ENCODE measurements at places on chromosomes 13 and 19. TPM values are rescaled to one million over a fixed set of nuclear protein-coding genes. Genes with fewer than 3 reads are reported as not detected.
A peak's percentile ranks its signal among the peaks of the same experiment; 100 is the strongest.

The NAPSA gene
- not detected for total RNA-seq

DNA sequence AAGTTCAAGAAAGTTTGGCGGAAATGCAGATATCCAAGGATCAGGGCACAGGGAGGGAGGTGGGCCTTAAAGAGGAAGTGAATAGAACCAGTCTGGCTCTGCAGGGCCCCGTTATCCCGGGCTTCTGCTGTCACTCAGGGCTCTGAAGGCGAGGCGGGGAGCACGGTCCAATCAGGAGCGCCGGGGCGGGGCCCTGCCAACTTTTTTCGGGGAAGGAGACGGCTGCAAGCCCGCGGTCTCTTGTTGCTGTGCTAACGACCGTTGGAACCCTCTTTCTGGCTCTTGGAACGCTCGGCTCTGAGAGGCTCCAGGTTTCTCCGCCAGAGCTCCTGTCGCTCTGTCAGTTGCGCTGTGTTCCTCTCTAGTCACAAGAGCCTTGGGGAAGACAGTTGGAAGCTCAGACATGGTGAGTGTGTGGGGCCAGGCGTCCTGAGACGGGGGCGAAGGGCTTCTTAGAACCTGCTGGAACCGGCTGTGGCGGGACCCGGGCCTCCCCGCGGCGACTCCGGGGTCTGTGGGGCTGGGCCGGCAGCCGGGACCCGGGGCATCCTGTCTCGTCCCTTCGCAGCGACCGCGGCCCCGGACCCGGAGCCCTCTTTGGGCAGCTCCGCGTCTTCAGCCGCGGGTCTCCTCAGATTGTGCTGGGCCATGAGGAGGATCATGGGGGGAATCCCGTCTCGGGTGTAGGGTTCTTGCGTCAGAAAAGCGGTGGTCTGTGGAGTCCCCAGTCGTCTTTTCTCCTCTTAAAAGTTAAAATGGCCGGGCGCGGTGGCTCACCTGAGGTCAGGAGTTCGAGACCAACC lies 27.7 kb downstream of the ZNF844 start:
- peak; percentile 86 for DNase-seq

GRCh38 chr13:52447354-52447753 lies 3.1 kb downstream of the VPS36 start:
- DNase-seq, result peak; percentile 7

DNA sequence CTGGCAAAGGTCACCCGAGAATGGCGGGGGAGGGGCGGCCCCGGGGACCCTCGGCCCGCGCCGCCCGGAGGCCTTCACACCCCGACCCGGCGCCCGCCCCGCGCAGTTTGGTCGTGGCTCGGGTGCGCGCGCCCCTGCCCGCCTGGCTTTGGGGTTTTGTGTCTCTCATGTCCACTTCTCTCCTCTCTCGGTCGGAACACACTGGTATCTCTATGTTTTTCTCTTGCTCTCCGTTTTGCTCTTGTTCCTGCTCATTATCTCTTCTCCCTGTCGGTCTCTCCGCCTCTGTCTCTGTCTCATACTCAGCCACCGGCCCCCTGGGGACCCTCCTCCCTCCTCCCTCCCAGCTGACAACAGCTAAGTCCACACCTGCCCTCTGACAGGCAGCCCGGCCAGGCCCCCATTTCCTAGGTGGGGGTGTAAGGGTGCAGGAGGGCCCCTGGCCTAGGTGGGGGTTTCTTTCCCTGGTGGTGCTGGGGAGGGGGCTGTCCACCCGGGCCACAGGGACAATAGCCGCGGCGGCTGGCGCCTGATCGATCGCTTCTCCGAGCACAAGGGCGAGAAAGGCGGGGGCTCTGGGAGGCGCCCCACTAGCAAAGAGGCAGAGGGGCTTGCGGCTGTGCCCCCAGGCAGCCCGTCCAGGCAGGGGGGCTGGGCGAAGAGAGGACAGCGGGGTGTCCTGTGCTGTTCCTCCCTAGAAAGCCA lies 2.3 kb downstream of the ONECUT3 start:
- no peak for DNase-seq

DNA sequence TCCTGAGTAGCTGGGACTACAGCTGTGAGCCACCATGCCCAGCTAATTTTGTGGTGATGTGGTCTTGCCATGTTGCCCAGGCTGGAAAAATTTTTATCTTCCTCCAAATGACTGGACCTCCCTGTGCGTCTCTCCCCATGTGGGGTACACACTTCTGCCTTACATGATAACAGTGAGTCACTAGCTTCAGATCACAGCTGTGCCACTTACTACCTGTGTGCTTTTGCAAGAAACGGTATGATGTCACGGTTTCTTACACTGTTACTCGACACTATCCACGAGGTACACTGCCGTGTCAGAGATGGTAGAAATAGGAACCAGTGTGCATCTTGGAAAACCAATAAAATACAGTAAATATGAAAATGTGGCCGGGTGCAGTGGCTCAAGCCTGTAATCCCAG lies 17.5 kb upstream of the ZNF414 start:
- no peak for DNase-seq

The ZNF442 gene
- total RNA-seq, result 3.6 TPM

The POGLUT2 gene
- 15.0 TPM for total RNA-seq

DNA sequence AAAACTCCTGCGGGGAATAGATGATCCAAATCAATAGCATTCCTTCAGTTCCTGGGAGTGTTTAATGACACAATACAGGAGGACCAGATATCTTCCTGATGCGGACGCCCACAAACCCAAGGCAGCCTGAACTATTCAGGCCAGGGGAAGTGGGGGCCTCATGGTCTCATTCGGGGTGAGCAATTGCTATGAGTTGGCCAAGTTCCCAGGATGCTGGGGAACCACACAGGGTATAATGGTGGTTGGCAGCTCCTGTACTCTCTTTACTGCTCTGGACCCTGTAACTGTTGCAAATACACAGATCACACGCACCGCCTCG lies 401.2 kb downstream of the IRS2 start:
- peak; percentile 48 for DNase-seq

- no peak for DNase-seq
Observed at GRCh38 chr13:43676320-43676719, 110.5 kb downstream of the ENOX1 start.

DNA sequence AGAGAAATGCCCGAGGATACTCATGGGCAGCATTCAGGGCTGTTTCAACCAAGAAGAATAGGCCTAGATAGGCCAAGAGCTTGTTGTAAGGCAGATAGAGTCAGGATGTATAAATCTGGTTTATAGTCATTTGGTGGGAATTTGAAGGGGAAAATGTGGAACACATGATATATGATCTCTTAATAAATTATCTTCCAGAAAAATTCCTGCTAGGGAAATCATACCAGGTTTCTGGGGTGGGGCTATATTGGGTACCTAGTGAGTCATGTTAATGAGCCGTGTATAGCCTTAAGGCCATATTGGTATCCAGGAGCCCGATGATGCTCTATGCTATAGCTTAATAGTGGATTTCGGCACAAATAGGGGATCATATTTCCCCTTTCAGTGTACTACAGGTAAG lies 51.5 kb upstream of the HTR2A start:
- DNase-seq, result no peak

The ABCA7 gene
- total RNA-seq, result 0.56 TPM

The PTPRH gene
- 3.4 TPM for total RNA-seq

GRCh38 chr13:106407338-106407737 lies 128.1 kb downstream of the EFNB2 start:
- DNase-seq, result no peak

The SULT2B1 gene
- not detected for total RNA-seq

The FCER2 gene
- not detected for total RNA-seq

The PNMA8C gene
- total RNA-seq, result 0.18 TPM

DNA sequence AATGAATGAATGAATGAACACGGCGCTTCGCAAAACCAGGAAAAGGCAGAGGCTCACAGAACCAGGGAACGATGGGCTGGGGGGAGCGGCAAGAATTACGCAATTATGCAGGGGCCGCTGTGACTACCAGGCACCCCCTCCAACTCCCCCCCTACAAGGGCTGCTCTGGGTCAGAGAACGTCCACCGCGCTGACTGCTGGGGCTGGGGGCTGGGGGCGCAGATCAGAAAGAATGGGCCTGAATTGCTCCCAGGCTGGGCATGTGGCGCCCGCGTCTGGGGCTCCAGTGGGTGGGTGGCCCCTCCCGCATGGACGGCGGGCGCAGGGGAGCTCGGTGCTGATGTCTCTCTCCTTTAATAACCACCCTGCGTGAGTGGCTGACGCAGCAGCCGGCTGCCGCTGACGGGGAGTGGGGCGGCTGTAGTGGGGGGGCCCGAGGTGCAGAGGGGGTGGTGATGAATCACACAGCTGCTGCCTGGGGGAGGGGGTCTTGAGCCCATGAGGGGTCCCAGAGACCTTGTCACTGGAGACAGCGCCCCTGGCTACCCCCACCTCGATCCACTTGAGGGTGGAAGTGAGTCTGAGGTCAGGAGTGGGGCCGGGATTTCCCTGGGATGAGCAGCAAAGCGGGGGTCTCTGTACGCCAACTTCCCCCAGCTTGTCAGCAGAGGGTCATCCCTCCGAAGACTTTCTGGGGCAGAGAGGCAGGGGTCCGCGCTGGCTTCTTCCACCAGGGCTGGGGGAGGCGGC lies 1.5 kb upstream of the CIRBP start:
- peak; percentile 60 for DNase-seq

The CEACAM8 gene
- total RNA-seq, result not detected

The GPR12 gene
- not detected for total RNA-seq

DNA sequence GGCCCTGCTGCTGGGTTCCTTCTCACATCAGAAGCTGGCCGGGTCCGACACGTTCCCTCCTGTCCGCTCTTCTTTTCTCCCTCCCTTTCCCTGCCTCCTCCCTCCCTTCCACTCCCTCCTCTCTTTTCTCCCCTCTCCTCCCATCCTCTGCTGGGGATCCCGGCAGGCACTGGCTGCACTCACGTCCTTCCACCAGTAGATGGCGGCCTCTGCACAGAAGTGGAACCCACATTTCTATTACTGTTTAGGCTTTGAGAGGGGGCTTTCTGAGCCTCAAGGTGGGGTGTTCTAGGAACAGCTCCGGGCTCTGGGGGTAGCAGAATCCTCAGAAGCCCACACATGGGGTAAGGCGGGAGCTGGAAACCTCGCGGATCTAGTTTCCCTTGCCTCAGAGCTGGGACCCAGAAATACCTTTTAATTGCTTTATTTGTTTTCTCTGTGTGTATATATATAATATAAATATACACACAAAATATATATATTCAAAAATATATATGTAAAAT lies 294.2 kb downstream of the ZNF536 start:
- DNase-seq, result peak; percentile 13

The CGB3 gene
- total RNA-seq, result not detected

The ZNF175 gene
- total RNA-seq, result 6.4 TPM

DNA sequence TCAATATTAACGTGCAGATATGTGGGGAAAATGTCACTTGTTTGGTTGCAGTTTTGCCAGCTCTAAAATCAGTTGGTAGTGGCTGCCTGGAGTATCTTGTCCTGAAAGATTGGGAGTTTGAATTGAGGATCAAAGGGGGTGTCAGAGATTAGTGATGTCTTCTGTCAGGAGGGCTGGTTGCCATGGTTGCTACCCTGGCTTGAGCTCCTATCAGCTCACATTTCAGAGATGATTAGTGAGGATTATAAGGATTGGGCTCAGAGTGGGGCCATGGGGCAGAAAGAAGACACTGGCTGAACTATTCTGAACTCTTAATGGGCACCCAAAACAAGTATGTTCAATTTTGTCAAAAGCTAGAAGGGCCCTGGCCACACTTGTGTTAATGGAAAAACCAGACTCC lies 95.5 kb upstream of the RNF113B start:
- no peak for DNase-seq

All from IMR-90 (cell line).